ENCODE measurements at places on chromosomes 7 and 10. TPM values are rescaled to one million over a fixed set of nuclear protein-coding genes. Genes with fewer than 3 reads are reported as not detected.

DNA sequence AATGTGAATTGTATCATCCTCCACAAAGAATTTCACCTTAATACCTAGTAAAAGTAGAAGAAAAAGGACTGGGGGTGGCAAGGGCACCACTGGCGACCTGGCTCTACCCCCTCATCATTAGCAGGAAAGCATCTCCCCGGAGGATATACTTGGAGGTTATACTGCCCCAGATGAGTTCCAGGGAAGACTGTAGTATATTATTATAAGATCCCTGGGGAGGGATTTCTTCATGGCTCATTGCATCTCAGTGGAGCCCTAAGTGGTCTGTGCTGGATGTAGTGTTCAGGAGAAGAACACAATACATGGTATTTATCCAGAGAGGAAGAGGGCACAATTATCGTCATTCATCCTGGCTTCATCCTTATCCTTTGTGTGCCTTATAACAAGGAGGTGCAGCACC lies 14.2 kb upstream of the DYNC1I1 start:
- no peak for DNase-seq

DNA sequence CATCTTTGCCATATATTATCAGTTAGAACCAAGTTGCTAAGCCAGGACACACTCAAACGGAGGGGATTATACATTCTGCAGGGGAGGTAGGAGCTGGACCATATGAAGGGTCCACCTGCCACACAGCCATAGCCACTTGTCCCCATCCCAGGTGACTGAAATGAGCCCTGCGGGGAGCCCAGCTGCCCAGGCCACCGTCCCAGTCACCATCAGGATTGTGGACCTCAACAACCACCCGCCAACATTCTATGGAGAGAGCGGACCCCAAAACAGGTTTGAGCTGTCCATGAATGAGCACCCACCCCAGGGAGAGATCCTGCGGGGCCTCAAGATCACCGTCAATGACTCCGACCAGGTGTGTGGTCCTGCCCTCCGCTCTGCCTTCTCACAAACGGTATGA lies 13.7 kb downstream of the CDHR1 start:
- no peak for DNase-seq

DNA sequence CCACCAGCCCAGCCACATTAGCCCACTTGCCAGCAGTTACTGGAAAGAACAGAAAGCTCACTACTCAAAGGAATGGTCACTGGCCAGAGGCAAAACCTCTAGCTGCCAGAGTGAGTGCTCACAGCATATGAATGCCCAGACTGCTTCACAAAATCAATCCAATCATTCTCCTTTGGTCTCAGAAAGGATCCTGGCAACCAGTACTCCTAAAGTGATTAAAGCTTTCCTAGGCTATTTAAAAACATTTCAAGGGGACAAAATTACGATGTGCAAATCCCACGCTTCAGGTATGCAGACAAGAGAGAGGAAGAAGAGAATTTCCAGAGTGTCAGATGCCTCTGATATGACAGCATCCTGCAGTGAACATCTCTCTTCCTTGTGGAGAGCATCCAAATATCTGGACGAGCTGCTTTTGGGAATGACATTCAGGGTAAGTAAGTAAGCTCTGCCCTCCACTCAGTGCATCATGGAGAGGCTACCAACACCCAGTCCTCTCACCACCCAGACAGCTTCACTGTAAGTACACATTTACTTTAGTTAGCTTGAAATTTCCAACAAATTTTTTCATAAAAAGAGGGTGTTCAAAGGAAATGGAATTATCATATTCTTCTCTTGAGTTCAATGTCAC lies 25.1 kb downstream of the ICA1 start:
- DNase-seq = no peak

DNA sequence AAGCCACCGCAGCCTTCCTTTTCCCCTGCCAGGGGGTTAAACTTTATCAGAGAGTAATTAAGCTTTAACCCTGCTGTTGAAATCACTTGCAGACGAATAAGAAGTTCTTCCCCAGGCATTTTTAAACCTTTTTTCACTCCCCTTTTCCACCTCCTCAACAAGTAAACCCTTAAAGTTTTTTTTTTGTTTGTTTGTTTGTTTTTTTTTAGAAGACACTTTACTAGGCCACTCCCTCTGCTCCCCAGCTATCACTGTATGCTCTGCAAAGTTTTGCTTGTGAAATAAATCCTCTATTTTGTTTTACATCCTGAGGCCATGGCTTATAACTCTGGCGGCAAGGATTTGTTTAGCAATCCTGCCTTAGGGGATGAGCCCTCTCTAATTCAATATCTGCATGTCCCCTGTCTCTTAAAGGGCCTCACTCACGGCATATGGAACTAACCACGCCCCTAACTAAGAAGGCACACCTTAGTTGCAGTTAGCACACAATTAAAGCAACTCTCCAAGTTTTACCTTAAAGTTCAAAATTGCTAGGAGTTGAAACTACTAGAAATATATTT lies 1354.7 kb upstream of the LRRTM3 start:
- peak; percentile 24 for DNase-seq

- DNase-seq = peak; percentile 60
These were observed 29.9 kb downstream of the RNLS start for GRCh38 chr10:88553116-88553752.

DNA sequence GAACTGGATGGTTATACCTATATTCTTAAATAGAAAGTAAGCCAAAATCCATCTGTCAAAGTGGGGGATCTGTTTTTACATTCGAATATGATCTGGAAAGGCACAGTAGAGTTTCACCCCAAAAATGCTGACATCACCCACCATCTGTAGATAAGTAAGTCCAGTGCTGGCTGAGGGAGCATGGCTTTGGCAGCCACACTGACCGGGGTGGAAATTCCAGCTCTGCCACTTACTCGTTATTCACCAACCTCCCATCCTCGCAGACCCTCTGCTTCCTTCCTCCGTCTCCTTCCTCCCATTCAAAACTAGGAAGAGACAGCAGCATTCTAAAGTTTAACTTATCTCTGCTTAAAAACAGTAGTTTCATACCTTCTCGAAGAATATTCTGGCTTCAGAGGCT lies 84.9 kb upstream of the GATA3 start:
- no peak for DNase-seq

DNA sequence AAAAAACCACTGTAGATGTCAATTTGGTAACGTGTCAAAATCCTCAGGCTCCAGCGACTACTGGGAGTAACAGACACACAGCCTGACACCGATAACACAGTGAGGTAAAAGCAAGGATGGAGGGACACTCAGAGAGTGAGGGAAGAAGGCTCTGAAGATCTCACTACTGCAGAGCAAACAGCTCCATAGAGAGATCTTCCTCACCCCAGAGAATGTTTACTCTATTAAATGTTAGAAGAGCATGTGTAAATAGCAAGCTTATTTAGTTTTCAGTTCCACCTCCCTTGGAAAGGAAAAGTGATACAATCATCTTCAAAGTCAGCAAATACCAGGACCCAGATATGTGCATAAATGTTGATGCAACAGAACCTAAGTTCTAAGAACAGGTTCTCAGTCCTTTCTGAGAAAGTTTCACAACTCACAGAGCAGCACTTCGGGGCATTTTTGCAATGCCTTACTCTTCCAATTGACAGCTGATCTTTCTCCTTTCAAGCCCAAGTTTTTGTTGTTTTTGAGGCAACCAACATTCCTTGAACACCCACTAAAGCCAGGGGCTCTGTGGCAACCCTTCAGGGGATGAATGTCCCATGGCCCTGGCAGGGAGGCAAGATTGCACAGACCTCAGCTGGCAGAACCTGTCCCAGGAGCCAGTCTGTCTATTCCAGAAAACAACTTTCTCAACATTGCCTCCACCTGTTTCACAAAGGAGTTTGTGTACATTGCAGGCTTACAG lies 177.4 kb downstream of the SFMBT2 start:
- DNase-seq = no peak

MNX1 gene
- 2.7 TPM for total RNA-seq

DNA sequence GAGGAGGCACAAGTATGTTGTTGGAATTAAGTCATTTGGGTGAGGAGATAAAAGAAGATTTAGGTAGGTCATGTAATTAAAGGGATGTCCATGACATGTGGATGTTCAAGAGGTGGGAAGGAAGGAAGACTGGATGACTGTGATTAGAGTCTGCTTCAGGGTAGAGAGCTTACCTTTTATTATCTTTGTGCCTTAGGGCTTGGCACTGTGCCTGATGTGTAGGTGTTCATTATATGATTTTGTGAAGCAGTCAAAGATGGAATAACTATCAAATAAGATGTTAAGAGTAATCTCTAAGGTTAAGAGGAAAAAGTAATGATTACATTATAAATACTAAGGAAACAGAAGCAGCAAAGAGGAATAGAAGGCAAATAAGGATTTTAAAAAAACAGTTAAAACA lies 97.8 kb downstream of the CDK14 start:
- no peak for DNase-seq

DNA sequence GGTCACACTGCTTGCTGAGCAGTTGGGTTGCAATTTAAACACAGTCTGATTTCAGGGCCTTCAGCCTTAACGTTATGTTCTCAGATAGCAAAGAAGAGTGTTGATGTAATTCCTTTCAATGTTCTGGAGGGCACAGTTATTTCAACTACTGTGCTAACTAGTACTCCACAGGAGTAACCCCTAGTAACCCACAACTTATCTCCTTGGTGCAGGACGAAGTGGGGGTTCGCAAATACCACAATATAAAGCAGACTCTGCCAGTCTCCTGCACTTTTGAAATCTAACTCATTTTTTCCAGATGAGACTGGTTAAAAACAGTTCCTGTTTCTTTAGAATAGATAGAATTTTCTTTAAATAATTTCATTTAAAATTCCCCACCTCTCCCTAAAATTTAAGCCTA lies 47.1 kb upstream of the NCAPG2 start:
- no peak for DNase-seq

DNA sequence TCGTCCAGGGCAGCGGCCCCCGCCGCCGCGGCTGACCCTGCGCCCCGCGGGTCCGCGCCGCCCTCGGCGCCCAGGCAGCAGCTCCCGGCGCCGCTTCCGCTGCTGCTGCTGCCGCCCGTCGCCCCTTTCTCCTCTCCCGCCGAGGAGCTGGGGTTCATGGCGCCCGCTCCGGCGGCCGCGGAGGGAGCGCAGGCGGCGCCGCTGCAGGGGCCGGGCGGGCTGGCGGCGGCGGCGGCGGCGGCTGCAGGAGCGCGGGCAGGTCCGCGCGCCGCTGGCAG lies 286 bp downstream of the DGKI start:
- no peak for DNase-seq

MBL2 gene
- not detected for total RNA-seq

DNA sequence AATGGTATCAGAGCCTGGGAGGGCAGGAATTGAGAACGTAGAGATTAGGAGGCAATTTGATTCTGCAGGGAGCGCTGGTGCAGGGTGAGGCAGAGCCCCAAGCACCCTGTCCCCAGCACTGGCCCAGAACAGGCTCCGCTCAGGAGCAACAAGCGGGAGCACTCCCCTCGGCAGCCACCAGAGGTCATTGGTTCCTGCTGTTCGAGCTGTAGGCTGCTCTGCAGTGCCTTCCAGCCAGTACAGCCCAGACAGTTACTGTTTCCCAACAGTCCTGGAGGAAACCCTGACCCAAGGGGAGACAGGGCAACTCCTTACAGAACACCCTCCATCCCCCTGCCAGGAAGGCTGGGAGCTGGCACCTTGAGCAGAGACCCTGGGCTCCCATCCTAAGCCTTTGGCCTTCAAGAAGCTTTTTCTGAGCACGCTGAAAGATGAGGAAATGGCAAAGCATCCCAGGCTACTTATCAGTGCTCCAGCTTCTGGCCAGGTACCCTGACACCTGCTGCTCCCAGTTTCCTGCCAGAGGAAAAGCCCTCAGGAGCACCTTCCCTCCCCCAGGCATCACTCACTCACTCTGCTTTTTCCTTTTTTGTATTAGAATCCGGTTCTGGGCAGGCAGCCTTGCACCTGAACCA lies 71.2 kb upstream of the EFCAB10 start:
- DNase-seq = peak; percentile 65

TAF5 gene
- 9.8 TPM for total RNA-seq

RBM48 gene
- total RNA-seq = 13.8 TPM

- no peak for DNase-seq
These were observed 115.8 kb downstream of the RGS10 start for GRCh38 chr10:119426699-119427098.

GRCh38 chr7:26438078-26438477 lies 146.4 kb downstream of the SNX10 start:
- no peak for DNase-seq

DNA sequence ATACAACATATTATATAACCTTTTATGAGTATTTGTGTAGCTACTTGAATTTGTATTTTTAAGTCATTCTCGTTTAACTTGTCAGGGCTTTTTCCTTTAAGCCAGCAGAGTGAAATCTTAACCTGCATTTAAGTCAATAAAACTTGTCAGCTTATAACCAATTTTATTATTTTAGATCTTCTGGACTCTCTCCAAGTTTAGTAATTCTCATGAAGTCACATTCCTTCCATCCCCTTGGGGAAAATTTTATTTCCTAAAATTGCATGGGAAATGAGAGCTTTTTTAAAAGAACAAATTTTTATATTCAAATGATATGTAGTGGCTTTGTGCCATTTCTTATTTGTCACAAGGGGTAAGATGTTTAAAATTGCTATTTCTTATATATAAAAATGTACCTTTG lies 74.0 kb downstream of the SEPTIN7 start:
- no peak for DNase-seq

GRCh38 chr7:1928645-1929348 lies 258.7 kb downstream of the ELFN1 start:
- DNase-seq = no peak

DNA sequence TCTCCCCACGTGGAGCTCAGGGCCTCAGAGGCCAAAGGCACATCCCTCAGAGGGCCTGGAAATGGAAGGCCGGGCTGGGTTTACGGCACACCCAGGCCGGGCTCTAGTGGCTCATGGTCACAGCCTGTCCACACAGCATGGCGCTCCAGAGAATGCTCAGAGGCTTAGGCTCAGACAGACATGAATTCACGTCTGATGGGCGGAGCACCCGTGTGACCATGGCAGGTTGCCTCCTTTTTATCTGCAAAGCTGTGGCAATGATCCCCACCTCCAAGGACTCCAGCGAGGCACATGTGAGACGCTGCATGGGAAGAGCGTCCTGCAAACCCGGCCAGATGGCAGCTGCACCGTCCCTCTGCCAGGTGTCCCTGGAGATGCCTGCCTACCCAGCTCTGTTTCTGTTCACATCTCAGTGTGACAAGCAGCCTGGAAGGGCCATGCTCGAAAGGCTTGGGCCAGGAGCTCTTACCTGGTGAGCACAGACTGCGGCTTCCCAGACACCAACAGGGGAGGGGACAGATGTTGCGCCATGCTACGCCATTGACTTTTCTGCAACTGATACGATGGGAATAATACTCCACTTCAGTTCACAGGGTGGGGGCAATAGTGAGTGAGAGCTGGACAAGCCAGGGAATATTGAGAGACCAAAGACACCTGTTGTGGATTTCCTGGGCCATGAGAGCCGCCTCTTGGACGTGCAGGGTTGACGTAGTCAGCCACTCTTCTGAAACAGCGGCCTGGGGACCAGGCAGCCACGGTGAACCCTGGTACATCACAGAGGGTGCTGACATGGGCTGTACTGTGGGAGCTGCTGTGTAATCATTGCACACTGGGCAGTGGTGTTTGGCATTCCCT lies 34.4 kb upstream of the FAM20C start:
- DNase-seq = no peak

TRPV5 gene
- total RNA-seq = not detected

All from NCI-H460 (cell line).